ENCODE measurements at places on chromosomes 7 and 10.

DNA sequence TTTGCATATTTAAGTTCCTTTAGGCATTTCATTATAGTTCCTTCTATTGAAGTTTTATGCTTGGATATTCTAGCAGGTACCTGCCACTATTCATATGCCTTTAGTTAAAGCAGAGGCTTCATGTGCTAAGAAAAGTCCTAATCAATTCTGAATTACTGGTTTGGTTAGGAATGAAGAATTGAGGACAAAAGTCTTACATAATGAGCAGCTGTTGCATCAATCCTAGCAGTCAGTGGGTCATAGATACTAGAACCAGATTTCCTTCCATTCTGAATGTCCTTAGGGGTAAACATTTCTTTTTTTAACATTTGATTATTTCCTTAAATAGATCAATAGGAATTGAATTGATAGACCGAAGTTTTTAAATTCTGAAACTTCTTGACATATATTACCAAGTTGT lies 59.2 kb downstream of the CDK13 start:
- DNase-seq, result no peak

DNA sequence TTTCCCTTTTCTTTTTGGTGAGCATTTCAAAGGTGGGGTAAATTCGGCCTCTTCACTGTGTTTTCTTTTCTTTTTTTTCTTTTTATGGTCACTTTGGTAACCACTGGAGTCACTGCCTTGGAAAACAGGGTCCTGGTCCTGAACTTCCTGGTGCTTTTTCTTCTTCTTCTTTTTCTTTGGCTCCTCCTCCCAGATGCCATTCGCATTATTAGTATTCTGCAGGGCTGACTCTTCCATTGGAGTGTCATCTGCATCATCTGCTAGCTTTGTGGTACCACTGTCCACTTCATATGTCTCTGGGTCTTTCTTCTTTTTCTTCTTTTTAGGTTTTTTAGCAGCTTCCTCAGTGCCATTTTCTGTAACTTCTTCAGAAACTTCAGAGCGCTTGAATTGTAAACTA lies 10.5 kb downstream of the POLR1F start:
- no peak for DNase-seq

DNA sequence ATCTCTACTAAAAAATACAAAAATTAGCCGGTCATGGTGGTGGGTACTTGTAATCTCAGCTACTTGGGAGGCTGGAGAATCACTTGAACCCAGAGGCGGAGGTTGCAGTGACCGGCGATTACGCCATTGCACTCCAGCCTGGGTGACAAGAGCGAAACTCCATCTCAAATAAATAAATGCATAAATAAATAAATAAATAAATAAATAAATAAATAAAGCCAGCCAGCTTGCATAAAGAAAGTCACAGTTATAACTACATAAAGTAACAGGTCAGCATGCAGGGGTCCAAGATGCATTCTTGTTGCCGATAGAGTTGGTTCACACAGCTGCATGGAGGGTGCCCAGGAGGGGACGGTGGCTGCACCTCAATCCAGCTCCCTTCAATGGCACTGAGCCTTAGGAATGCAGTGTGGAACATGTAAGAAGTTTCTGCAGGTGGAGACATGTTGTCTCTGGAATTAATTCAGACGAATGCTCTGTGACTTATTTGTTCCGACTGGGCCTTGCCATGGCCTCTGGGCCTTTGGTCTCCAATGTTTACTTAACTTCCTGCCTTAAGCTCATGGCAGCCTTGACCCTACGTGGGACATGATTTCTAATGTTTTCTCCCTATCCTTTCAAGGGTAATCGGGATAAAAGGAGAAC lies 159.6 kb upstream of the PRKCQ start:
- DNase-seq, result no peak

GRCh38 chr7:5177060-5177459 lies 13.0 kb upstream of the WIPI2 start:
- no peak for DNase-seq

DNA sequence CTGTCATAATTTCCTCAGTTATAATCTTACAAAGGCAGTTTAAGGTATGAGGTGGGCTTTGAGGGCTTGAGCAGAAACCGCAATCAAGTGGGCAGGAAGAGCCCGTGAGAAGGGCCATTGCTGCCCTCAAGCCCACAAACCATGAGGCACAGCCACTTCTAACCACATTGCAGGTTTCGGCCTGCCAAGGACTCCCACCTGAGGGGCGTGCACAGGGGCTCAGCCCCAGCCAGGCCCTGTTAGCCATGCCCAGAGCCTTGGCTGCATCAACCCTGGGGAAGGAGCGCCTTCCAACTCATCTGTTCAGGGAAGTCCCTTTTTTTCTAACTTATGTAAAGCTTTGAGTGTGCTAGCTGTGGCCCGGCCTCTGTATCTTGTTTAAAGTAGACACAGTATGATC lies 5.9 kb upstream of the FFAR4 start:
- DNase-seq, result no peak

- no peak for DNase-seq
Observed at GRCh38 chr10:99329554-99330346, 594 bp downstream of the CNNM1 start.

- DNase-seq, result no peak
Observed at GRCh38 chr10:121332353-121332752, 265.9 kb downstream of the FGFR2 start.

DNA sequence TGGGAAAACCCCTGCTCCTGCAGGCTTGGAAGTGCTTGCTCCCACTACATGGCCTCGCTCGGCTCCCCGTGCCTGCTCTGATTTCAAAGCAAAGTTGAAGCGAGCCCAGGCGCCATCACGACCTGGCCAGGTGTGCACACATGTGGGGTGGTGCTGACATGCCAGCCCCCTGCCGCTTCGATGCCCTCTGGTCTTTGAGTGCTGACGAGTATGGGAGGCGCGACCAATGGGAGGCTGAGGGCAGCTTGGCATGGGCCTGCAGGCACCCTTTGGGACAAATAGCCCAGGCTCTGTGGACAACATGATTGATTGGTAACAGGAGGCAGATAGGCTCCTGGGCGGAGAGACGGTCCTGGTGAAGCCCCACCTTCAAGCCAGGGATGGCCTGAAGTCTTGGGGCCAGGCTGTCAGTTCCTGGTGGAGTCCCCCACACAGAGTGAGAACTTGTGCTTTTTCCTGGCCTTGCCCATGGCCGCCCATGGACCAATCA lies 252.4 kb upstream of the SEMA3A start:
- no peak for DNase-seq

- DNase-seq, result no peak
Observed at GRCh38 chr7:78222001-78222751, 423.6 kb downstream of the PHTF2 start.

DNA sequence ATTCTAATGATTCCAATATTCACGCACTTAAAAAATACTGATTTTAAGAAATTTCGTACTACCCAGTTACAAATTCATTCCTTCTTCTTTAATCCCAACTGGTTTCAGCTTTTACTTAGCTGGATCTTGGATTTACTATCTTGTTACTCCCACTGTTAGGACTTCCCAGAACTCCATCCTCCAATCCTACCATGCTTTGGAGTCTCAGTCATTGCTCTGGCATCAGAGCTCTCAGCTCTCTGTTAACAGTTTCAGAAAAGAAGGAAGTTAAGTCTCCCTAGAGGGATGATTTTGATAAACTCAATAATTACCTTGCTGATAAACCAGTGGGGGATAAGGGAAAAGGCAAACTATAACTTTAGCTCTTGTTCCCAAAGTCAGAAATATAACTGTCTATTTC lies 9.5 kb downstream of the PPA1 start:
- DNase-seq, result no peak

DNA sequence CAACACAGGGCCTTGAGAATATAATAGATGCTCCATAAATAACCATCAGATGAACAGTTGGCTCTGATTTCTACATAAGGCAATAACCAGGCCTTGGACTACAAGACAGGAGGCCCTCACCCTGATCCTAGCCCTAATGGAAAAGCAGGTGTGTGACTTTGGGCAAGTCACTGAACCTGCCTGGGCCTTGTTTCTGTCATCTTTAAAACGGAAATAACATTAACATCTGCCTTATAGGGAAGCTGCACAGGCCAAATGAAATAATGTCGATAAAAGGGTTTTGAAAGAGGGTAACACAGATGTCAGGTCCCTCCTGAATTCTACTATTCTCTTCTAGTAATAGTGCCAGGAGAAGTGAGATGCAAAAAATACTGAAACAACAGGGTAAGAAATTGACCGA lies 20.7 kb downstream of the PIK3AP1 start:
- DNase-seq, result no peak

GRCh38 chr7:120838281-120838682 lies 19.7 kb downstream of the TSPAN12 start:
- DNase-seq, result no peak

DNA sequence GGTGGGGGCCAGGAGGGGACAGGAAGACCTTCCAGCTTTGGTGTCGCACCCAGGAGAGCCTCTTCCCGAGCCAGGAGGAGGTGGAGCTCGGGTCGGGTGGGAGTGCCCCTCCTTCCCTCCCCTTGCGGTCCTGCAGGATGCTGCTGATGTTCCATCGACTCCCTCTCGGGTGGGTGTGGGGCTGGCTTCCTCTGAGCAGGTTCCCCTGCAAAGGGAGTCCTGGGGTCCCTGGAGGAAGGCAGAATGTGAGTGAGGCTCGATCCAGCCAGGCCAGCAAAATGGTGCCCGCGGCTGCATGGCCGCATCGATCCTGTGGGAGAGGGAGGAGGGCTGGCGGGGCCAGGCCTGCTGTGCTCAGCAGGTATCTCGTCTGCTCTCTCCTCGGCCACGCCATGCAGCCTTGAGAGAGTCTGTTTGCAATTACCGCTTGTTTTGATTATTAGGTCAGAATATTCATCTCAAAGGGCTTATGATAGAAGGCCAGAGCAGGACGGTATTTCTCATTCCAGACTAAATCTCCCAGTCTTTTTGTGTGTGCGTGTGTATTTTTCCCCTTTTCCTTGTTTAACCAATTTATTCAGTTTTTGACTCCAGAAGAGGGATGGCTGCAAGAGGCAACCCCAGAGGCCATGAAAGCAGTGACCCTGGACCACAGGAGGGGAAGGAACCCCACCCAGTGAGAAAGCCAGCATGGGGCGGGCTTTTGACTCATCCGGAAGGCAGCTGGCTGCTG lies 137.3 kb upstream of the ZMIZ1 start:
- no peak for DNase-seq

- no peak for DNase-seq
Observed at GRCh38 chr10:77686096-77686495, 48.5 kb upstream of the KCNMA1 start.

- no peak for DNase-seq
Observed at GRCh38 chr10:44922021-44922420, 10.9 kb downstream of the TMEM72 start.

DNA sequence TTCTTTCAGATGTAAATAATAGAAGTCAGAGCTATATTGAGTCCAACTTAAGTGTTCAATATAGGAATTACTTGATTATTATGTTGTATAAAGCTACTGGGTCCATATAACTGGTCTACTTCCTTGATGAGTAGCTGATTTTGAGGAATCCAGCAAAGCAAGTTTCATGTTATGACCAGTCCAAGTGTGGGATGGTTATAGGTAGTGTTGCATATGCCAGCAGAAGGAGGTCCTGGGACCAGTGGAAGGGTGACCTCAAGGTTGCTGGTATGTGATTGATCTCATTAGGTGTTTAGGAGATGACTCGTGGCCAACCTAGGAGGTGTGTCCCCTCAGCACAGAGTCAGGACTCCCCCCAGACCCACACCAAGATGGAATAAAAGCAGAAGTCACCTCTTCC lies 551.5 kb downstream of the KCNMA1 start:
- DNase-seq, result no peak

- no peak for DNase-seq
Observed at GRCh38 chr10:60883187-60883586, 60.8 kb downstream of the RHOBTB1 start.

DNA sequence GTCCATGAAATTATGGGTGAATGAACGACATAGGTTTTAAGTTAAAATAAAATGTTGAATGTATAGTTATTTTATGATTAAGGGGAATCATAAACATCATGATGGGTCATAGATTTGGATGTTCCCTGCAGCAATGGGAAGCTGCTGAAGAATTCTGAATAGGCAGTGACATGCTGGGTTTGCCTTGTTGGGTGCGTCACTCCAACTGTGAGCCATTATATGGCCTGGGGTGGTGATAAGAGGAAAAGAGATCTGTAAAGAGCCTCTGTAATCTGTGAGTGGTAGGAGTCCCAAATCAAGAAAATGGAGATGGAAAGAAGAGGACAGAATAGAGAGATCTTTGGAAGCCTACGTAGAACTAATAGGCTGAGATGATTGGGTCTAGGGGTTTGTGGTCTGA lies 58.1 kb upstream of the GPR26 start:
- DNase-seq, result no peak

DNA sequence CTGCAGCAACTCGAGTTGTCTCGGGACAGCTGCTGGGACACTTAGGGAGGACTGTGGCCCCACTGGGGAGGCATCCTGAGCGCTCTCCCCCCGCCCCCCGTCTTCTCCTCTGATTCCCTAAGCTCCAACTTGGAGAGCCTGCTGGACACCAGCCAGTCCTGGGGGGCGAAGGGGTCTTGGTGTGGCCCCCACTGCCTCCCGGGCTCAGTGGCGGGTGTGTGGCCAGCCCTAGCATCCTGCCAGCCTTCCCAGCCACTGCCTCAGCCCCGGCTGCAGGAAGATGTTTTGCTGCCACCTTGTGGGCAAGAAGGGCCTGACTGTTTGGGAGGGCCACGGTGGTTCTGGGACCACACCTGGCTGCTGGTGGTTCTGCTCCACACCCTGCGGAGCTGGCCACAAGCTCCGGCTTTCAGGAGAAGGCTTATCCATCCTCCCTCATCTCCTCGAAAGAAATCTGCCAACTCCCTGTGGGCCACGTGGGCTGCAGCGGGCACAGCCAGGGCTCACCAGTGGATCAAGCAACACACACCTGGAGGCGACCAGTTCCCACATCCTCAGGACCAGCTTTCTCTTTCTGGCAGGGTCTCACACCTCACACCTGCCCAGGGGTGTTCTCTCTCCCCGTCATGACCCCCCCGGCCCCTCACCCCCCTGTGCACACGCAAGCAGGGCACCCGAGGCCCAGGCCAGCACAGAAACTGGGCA lies 24.8 kb downstream of the AGAP3 start:
- no peak for DNase-seq

- DNase-seq, result no peak
Observed at GRCh38 chr7:142800699-142801260, 30.0 kb downstream of the PRSS2 start.

GRCh38 chr10:87862679-87863052 lies 667 bp downstream of the KLLN start:
- DNase-seq, result no peak

DNA sequence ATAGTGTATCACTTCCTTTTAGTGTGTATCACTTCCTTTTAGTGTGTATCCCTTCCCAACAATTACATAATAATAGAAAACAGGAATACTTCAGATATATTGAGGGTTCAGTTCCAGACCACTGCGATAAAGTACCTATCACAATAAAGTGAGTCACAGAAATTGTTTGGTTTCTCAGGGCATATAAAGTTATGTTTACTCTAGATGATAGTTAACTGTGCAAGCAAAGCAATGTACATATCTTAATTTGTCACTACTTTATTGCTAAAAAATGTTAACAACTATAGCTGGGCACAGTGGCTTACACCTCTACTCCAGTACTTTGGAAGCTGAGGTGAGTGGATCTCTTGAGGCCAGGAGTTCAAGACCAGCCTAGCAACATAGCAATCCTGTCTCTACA lies 938.4 kb downstream of the CCSER2 start:
- no peak for DNase-seq

All from left renal cortex interstitium (tissue), 4 donors.